Cardiac septum (tissue), 1 donor: ENCODE measurements at places on chromosomes 1 and 21.

- DNase-seq: no peak
Observed at GRCh38 chr1:181508486-181509165, 25.3 kb downstream of the CACNA1E start.

DNA sequence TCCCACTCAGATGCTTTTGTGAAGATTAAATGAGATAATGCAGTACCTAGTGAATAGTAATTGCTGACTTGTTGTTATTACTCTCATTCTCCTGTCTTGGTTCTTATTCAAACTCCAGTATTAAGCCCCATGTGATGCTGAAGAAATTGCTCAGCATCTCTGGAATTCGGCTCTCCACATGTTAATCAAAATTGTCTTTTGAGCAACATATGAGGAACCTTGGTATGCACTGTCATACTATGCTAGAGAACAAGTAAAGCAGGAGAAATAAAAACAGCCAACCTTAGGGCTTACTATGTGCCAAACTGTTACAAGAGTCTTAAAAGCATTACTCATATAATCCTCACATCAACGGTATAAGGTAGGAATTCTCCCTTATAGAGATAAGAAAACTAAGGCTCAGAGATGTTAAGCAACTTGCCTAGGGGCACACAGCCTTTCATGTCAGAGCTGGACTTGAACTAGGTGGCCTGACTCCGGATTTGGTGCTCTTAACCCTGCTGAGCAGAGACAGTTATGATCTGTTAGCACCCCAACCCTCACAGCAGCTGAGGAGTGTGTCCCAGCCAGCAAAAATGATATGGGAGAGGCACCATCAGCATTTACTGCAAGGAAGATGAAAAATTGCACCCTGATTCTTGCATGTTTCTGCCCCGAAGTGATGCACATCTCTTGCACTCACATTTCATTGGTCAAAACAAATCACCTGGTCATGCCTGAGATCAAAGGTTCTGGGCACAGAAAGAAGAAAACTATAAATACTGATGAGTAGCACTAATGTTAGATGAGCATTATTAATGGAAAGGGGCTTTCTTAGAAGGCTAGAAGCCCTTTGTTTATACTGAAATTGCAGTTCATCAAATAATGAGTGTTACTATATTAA lies 102.3 kb downstream of the OMA1 start:
- DNase-seq: no peak

DNA sequence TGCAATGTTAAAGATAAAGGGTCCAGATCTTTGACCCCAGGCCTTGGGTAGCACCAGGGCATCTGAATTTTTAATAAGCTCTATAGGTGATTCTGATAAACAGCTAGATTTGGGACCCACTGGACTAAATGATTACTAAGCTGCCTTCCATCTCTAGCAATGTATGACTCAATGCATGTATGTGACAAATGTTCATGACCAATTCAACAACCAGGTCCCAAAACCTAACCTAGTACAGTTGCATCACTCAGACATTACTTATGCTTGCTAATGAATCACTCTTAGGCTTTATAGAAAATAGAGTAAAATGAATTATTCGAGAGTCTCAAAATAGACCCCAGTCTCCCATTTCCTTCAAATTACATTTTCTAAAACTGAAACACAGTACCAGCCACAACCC lies 35.5 kb downstream of the RCAN1 start:
- DNase-seq: no peak

DNA sequence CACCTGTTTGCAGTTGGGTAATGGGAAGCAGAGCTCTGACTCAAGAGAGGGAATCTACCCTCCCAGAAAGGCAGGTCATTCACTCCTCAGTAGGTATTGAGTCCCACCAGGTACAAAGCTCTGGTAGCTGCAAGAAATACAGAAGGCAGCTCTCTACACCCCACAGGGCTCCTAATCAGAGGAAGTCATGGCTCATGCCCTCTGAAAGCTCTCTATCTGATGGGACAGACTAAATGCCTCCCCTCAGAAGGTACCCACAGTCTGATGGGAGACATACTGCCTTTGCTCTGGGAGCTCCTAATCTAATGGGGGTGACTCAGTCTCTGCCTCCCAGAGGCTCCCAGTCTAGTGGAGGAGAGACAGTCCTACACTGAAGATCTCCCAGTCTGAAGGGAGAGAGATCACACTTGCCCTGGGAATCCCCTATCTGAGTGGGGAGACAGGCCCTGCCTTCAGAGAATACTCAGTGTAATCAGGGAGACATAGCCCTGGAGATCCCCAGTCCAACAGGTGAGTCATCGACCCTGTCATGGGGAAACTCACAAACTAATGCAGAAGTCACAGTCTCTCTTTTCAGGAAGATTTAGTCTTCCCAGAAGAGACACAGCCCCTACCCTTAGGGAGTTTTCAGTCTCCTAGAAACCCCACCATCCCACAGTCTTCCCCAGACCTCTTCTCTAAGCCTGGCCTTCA lies 23.7 kb downstream of the CAMK1G start:
- DNase-seq: no peak

GRCh38 chr1:6261615-6261995 lies 707 bp upstream of the GPR153 start:
- no peak for DNase-seq

DNA sequence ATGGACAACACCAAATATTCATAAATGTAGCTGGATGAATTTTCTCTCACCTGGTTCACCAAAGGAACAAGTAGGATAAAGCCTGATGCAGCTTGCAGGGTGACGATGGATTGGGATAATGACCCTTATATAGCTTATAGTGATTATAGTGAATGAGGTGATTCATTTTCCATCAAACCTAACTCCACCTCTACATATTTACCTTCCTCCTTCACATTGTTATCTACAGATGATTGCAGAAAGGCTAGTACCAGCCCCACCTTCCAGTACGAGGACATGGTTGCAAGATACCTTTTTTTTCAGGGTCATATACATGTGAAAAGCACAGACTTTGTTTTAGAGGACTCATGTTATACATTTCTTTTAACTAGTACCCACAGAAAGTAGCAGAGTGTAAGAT lies at the start of gene FLG2:
Gene FLG2, minus strand, starts transcription at position 101 of the 400 bp plus-strand sequence. CDS start 1,122 bp downstream, outside the sequence.
- DNase-seq: no peak

DNA sequence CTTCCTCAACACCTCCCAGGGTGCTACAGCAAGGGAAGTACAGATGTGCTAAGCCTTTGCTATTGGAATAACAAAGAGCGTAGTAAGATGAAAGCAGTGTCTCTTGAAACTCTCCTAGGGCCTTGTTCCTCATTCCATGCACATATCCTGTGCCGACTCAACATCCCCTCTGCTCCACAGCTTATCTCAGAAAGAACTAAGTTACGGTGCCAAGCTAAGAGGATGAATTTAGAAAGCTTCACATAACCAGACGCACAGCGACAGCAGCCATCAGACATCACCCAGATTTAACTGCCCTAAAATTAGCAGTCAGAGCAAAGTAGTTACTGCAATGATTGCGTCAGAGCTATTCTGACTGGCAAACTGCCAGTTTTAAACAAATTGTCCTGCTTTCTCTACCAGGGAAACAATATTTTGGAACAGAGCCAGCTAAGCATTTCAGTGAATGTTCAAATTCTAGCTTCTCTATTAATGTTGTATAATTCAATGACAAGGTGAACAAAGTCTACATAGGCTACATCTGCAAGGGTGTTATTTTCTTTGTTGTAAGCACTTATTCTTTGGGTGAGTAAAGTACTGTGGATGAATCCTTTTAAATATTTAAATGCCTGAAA lies 9.5 kb downstream of the SIPA1L2 start:
- DNase-seq: no peak

GRCh38 chr1:24391882-24392603 lies 21.5 kb downstream of the STPG1 start:
- no peak for DNase-seq

DNA sequence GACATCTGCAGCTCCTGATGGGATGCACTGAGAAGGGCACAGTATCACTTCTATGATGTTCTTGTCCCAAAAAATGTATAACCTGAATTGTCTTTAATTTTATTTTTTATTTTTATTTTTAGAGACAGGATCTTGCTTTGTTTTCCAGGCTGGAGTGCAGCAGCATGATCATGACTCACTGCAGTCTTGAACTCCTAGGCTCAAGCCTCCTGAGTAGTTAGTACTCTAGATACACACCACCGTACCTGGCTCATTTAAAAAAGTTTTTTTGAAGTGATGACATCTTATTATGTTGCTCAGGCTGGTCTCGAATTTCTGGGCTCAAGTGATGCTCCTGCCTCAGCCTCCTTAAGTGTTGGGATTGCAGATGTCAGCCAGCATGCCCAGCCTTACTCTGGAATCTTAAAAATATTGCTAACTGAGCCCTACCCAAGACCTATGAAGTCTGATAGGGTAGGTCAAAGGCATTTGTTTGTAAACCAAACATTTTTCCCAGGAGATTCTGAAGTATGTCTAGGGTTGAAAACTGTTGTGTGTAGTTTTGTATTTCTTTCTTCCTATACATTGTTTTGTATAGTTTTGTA lies 68.9 kb downstream of the ATF6 start:
- DNase-seq: no peak

- DNase-seq: no peak
Observed at GRCh38 chr1:68815632-68816031, 318.8 kb upstream of the DEPDC1 start.

DNA sequence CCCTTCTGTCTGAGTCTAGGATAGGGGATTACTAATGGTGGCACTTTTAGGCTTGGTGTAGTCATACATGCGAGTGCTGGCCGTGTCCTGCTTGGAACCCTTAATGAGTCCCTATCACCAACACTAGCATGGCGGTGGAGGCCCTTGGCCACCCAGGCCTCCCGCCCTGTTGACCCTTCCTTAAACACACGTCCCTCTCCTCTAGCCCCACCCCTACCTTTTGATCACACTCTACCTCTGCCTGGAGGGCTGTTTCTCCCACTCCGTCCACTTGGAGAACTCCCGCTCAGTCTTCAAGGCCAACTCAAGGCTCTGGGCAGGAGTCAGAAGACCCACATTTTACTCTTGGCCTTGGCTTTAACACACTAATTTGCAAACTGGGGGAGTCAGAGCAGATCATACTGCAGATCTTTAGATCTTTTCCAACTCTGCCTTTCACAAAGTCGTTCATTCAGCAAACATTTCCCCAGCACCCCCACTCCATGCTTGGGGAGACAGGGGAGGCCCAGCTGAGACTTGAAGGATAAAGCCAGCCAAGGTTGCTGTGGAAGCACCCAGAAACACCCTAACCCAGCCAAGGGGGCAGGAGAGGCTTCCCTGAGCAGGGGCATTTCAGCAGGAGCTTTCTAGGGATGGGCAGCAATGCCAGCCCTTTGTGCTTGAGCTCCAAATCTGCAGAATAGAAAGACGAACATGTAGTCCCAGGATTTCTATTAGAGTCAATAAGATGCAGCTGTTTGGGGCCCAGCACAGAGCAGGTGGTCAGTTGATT lies 1.9 kb downstream of the PODN start:
- no peak for DNase-seq

DNA sequence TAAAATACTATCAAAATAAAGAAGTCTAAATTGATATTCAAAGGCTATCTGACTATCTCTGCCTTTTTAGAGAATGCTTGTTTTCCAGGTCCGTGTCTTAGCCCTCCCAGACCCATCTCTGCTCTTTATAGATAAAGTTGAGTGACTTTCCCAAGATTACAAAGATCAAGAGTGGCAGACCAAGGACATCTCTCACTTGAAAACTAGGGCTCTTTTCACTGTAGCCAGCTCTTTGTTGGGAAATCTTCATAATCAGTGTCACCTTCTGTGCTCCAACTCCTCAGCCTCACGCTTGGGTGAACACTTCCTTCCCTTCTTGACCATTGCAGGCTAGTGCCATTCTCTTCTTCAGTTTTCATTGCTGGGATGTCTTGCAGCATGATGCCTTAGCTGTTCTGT lies 211.1 kb downstream of the PBX1 start:
- DNase-seq: no peak

GRCh38 chr1:190949939-190950338 lies 472.3 kb upstream of the BRINP3 start:
- no peak for DNase-seq

GRCh38 chr21:44564886-44565598 lies 6.4 kb upstream of the KRTAP10-3 start:
- DNase-seq: no peak

DNA sequence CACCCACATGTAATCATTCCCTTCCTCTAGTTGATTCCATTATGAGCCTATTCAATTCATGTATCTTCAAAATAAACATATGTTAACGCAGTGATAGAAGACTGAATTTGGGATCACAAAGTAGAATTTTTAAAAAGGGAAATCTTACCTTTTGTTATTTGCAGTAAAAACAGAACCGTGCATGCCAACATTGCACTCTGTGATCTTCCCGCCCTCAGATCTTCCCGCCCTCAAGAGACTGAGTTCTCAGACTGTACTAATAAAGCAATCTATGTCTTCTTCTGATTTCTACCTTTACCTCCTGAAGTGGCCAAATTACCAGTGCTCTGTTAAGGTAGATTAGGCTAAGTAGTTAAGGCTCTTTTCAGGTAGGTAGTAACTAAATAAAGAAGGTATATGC lies 3.6 kb upstream of the SUCO start:
- no peak for DNase-seq
